ENCODE measurements at places on chromosomes 6 and 20. TPM values are rescaled to one million over a fixed set of nuclear protein-coding genes. Genes with fewer than 3 reads are reported as not detected.

XKR7 gene
- total RNA-seq, result not detected

BMP6 gene
- total RNA-seq, result 281 TPM

CCDC28A gene
- total RNA-seq, result 18.1 TPM

KCNB1 gene
- under 0.01 TPM for total RNA-seq

SSTR4 gene
- not detected for total RNA-seq
